Neural progenitor cell (in vitro differentiated cells): ENCODE measurements at places on chromosomes 3 and 15. TPM values are rescaled to one million over a fixed set of nuclear protein-coding genes. Genes with fewer than 3 reads are reported as not detected.

MORC1 gene
- not detected in 2 replicates for total RNA-seq

AKAP13 gene
- 69.0 and 73.8 TPM in 2 replicates for total RNA-seq

ASB14 gene
- total RNA-seq: not detected in 2 replicates

NRG4 gene
- 0.06 and 0.36 TPM in 2 replicates for total RNA-seq

HESX1 gene
- 42.1 and 50.6 TPM in 2 replicates for total RNA-seq

GRCh38 chr3:112653209-112653871 is 12.4 kb upstream of the CCDC80 start:
- no peak for DNase-seq

DNA sequence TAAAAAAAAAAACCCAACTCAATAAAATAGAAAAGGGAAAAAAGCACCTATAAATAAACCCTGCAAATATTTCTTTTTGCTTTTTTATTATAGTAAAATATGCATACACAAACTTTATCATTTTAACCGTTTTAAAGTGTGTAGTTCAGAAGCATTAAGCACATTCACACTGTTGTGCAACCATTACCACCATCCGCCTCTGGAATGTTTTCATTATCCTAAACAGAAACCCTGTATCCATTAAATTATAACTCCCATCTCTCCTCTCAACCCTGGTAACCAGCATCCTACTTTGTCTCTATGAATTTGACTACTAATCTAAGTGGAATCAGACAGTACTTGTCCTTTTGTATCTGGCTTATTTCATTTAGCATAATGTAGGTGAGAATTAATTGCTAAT is 15.0 kb downstream of the CDCP1 start:
- no peak for DNase-seq

DNA sequence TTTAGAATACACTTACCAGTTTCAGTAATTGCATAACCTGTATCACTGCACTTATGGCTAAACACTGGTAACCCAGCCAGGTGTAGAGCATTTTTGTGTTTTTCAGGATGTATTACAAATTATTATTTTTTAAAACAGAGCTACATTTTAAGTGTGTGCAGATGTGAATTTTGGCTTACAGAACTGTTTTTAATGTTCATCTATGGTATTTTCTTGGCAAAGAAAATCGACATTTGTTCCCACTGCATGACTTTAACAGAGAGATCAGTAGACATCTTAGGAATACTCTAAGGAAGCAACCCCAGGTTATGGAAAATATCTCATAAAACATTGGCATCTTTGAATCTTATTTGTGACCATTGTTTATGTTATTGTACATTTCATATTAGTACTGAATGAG is 73.3 kb downstream of the ATP13A4 start:
- no peak for DNase-seq
